ENCODE measurements at places on chromosomes 4 and X. TPM values are rescaled to one million over a fixed set of nuclear protein-coding genes. Genes with fewer than 3 reads are reported as not detected.

Gene HPGDS
- 1.4 TPM for total RNA-seq

Gene TMEM271
- 23.6 TPM for total RNA-seq

Gene USP17L12
- not detected for total RNA-seq

Gene RNF175
- total RNA-seq: 26.7 TPM

Gene NDST4
- 1.7 TPM for total RNA-seq

Gene ARAF
- 7.3 TPM for total RNA-seq

Gene NPFFR2
- not detected for total RNA-seq

Gene ABCG2
- 25.1 TPM for total RNA-seq

Gene CD99
- total RNA-seq: 7.2 TPM

All from occipital lobe (tissue), 3 donors.